ENCODE measurements at places on chromosomes 2 and 18.

GRCh38 chr2:18267501-18267900, 293.0 kb downstream of the RDH14 start:
- DNase-seq, result no peak

DNA sequence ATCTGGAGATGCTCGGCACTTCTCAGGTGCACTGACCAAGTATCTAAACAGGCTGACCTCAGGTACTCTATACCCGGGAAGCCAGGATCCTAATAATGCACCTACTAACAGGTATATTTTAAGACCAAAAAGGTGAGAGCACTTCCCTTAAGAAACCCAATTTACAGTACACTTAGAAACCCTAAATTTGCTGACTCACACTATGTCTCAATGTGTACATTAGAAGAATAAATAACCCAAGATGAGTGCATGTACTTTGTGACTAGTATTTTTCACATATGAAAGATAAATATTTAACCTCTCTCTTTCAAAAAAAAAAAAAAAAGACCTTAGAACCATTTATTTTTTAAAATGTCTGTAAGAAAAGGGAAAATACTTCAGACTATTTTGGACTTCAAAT, 118.8 kb downstream of the ZNF516 start:
- no peak for DNase-seq

DNA sequence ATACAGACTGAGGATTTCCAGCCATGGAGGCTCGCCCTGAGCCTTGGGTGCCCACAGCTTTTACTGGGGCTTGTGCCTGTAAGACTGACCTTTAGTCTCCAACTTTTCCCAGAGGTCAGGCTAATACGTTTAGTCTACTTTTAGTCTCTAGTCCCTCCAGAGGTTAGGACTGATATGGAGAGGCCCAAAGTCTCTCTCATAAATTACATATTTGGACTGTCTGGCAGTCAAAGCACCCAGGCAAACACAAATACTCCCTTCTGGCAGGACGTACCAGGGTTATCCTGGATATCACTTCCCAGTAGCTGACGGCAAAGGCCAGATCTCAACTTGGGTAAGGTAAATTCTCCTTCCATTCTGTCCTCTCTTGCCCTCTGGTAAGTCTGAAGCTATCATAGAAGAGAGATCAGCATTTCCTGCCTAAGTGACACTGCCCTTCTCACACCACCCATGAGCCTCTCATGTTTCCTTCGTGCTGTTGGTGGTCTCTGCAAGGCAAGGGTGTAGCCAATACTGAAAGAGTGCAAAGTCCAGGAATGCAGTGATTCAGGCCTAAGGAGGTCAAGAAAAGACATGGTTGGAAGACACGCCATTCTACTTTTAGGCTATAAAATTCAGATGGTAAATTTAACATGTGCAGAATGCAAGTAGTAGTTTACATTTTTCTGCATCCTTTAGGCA, 69.3 kb upstream of the NEDD4L start:
- DNase-seq, result no peak

DNA sequence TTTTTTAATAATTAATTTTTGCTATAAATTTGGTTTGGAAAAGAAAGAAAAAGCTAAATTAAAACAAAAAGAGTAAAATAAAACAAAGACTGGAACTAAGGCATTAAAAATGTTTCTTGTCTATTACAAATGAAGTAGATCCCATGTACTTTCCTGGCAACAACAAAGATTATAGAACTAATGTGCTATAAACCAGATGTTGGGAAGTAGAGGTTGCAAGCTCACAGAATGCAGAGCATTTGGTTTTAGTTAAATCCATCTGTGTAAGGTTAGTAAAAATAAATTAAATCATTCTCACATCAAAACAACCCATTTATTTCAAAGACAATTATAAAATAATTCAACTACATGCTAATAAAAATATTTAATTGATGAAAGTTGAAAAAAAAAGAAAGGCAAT, 157.2 kb upstream of the ZC3H15 start:
- DNase-seq, result no peak

DNA sequence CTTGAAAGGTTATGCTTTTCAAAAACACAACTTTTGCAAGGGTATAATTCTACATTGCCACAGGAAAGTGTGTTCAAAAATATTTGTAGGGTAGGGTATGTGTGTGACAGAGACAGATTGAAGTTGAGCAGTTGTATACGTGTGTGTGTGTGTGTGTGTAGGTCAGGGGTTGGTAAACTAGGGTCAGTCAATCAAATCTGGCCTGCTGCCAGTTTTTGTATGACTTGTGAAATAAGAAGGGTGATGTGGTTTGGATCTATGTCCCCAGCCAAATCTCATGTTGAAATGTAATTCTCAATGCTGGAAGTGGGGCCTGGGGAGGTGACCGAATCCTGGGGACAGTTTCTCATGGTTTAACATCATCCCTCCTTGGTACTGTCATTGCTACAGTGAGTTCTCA, 148.2 kb downstream of the CERS6 start:
- DNase-seq, result no peak

DNA sequence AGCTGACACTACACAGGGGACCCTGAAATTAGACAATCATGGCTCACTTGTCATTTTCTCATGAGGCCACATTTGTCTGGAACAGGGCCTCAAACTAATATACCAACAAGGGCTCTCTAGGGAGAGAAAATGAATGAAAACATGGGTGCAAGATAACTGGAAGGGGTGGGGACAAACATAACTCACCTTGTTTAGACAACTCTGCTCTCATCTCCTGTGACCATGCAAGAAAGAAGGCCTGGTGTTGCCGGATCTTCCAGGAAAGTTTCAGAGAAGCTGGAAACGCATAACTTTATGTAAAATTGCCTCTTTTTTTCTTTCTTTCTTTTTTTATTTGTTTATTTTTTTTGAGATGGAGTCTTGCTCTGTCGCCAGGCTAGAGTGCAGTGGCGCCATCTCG, 80.4 kb upstream of the SPRED2 start:
- DNase-seq, result no peak

DNA sequence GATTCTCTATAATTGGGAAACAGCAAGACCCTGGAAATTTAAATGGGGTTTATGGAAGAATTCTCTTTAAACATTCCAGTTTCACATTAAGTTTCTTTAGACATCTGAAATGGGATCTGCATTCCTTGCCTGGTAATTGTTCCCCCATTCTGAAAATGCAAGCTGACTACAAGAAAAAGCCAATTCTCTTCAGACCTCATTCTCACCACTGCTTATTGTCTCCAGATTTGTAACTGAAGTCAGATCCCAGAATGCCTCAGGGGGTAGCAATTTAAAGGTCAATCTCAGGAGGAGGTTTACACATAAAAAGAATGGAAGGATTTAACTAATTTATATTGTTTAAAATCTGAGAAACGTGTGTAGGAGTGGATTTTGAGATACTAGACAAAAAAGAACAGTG, 41.2 kb downstream of the COL3A1 start:
- DNase-seq, result no peak

DNA sequence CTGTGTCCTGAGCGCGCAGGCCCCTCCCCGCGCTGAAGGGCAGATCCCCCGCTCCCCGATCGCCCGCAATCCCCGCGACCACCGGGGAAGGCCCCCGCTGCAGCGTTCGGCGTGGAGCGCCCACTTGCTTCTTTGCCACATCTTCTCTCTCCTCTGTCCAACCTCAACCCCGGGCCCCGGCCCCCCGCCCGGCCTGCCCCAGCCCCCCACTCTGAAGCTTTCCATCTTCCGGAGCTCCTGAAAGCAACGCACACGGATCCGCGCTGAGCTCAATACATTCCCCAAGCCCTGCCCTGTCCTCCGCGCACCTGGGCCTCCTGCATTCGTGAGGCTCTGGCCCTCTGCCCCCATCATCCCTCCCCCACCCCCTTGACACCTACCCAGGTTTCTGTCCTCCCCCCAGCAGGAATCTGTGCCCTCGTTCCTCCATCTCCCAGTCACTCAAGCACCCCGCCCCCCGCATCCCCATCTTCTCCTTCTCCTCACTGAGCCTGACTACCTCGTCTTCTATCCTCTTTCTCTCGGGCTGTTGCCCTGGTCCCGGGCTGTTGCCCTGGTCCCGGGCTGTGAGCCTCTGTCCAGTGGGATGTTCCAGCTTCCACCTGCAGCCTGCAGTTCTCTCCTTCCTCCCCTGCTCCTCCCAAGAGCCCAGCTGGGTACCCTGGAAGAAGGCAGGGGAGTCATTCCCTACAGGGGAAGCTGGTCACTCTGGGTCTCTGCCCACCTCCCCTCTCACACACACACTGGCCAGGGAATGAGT, 7.8 kb downstream of the SPEG start:
- DNase-seq, result no peak

- no peak for DNase-seq
Measured at GRCh38 chr2:9993488-9994165, 42.1 kb downstream of the GRHL1 start.

Data from NCI-H2081 treated with DMSO at 0.1 percent for 48 hours (cell line).